IPS DF 19.7 (cell line): ENCODE measurements at places on chromosomes 6 and 20.

DNA sequence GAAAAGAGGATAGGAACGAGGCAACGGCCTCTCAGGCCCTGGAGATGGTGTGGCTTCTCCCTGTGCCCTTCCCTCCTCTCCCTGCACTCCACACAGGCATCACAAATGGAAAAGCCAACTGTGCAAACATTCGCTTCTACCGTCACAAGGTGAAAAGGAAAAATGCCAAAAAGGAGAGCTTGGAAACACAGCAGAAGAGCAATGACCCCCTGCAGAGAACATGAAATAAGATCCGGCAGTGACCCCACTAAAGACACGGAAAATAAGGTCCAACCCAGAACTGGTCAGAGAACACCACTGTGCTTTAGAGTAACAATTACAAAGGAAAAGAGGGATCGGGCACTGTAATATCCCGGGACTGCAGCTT, 63.0 kb downstream of the SLC22A23 start:
- no peak for DNase-seq

- DNase-seq = no peak
These were observed 45.6 kb upstream of the RAB23 start for GRCh38 chr6:57267586-57268293.

DNA sequence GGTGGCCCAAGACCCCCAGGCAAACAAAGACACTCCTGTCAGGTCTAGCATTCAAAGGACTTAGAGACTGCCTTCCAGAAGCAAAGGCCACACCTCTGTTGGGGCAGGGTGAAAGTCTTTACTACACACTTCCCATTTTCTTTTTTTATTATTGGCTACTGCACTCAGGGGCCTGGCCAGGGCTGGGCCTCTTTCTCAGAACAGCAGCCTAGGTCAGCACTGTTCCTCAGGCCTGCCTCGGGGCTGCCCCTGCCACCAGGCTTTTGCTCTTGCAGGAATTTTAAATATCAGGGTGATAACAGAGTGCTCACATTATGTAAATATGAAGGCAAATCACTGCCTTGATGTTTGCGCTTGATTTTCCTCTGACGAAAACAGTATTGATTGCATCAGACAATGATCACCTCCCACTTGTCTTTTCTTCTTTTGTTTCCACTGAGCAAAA, 18.5 kb downstream of the GSTA4 start:
- no peak for DNase-seq

- DNase-seq = no peak
These were observed 74.6 kb downstream of the OR2B2 start for GRCh38 chr6:27837625-27838057.

DNA sequence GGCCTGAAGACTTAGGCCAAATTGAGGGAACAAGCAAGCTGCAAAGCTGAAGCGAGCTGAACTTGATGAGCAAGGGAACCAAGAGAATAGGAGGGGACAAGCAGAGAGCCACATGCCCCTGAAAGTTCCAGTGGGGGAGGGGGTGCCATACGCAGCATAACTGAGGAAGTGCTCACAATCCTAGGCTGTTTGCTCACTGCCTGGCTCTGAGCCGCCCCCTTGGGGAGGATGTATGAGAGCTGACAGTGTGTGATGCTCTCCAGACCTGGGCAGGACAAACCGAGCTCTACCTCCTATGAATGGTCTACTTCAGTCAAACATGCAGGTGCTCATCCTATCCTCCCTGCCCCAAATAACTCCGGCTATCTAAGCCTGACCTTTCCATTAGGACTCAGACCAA, 52.1 kb downstream of the FAXC start:
- no peak for DNase-seq

DNA sequence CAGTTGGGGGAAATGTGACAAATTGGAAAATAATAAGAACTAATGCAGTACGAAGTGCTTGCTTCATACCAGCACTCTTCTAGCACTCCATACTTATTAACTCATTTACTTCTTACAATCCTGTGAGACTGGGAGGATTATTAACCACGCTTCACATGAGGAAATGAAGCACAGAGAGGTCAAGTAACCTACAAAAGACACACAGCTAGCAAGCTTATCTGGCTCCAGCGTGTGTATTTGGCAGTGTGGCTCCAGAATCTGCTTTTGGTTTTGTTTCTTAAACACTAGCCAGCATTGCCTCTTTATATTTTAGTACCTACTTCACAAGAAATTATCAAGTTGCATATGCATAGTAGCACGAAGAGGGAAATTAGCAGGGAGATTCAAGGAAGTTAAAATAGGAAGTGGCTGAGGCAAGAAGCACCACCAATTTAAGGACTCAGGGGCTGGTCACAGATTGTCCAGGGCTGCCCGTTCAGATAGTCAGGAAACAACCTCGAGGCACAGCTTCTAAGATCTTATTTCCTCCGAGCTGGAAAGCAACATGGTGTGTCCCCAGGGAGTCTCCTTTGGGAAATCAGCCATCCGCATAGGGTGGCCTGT, 302.7 kb upstream of the PRDM1 start:
- no peak for DNase-seq

DNA sequence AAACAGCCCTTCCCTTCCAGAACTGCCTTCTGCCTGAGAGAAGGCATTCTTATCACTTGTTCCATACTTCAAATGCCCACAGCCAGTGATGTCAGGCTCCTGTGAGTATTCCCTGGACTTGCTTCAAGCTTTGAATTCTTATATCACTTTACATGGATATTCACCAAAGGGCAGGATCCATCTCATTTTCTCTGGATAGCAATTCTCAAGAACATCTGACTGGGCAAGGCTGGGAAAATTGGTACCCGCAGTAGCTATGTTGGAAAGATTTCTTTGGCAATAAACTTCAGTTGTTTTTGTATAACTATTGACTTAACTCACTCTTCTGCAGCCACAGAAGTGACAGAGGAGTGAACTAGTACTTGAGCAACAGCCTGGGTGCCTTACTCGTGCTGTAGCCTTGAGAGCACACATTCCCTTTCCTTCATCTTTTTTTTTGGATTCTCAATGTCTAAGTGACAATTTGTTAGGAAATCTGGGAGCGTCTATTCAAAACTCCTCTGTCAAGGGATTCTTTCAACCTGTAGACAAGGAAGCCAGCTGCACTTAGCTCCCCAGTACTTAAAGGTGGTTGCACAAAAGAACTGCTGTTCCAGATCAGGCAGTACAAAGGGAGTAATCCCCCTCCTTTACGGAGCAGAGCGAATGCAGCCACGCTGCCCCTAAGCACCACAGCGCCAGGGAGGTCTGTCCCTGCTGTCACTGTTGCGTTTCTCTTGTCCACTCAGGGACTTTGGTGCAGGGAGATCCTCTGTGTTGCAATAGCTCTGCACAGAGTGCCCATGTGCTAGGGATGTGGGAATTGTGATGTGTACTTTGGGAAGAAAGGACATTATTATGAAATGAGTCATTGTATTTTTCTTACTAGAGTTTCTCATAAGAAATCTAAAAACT, 69.6 kb downstream of the JAG1 start:
- DNase-seq = no peak

- no peak for DNase-seq
These were observed 83.1 kb downstream of the CNBD2 start for GRCh38 chr20:36051318-36052116.

DNA sequence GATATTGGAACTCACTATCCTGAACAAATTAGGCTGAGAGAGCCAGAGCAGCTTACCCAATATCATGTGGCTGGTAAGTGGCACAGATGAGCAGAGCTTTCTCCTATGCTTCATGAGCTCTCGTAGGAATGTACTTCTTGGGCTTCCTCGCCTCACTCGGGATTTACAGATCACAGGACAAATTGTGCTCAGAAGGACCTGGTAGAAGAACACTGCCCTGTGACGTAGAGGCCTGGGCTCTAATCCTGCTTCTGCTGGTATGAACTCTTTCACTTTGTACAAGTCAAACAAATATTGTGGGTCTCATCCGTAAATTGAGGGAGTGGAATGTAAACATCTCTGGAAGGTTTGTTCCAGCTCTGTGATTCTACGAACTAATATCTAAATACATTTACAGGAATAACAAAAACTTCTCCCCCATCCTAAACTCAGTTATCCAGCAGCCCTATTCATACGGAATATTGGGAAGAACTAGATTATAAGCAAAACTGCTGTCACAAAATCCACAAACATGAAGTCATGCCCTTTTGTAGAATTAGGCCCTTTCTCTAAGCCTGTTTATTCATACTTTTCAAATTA, 187.6 kb downstream of the CLIC5 start:
- DNase-seq = no peak
